CD4-positive, alpha-beta T cell treated with Interleukin-2 at 100 ng/mL for 4 hours (primary cell): ENCODE measurements at places on chromosomes 7 and 10.
A peak's percentile ranks its signal among the peaks of the same experiment; 100 is the strongest.

GRCh38 chr10:34262985-34263384 is 552.1 kb downstream of the PARD3 start:
- DNase-seq, result no peak

DNA sequence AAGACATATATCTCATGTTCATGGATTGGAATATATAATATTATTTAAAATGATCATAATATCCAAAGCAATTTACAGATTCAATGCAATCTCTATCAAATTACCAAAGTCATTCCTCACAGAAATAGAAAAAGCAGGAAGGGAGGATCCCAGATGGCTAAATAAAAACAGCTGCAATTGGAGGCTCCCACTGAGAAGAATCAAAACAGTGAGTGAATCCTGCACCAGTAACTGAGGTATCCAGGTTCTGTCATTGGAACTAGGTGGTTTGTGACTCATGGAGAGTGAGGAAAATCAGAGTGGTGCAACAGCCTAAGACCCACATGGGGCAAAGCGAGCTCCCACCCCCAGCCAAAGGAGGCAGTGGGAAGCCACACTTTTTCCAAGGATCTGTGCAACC is 128.4 kb downstream of the MTERF1 start:
- no peak for DNase-seq

- DNase-seq, result no peak
Measured at GRCh38 chr7:24630596-24630995, 57.3 kb downstream of the PALS2 start.

GRCh38 chr10:35728341-35728740 is 86.2 kb upstream of the FZD8 start:
- no peak for DNase-seq

- peak; percentile 92 for DNase-seq
Measured at GRCh38 chr7:131188367-131189339, 139.0 kb upstream of the MKLN1 start.

DNA sequence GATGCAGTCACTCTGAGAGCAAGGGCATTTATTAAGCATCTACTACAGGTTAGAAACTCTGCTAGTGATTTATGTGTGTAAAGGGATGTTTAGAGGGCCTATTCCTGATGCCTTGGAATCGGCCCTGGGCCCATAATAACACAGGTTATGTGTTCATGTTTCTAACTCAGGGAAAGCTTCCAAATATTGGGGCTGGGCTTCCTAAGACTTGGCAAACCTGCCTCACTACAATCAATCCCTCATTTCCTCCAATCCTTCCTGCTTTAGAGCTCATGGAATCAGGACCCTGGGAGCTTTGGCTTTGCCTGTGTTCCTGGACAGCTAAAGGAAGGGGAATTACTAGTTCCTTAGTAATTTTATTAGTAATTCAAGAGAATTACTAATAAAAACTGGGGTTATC is 148.8 kb downstream of the HIBADH start:
- DNase-seq, result no peak
